ENCODE measurements at places on chromosomes 5 and 9.
A peak's percentile ranks its signal among the peaks of the same experiment; 100 is the strongest.

DNA sequence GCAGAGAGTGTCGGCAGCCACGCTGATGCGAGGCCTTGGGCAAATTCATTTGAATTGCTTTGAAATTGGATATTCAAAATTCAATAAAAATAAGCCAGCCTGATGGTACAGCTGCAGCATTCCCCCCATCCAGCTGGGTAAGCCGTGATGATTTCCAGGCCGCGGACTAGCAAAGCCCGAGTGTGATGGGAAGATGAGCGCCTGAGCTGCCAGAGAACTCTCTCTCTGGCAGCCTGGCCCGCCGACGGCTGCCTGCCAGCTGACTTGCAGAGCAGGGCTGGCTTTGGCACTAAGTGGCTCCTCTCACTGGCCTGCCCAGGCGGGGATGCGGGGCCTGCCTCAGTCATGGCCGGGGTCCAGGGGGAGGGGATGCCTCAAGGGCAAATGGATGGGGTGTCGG, 268.3 kb upstream of the WWC1 start:
- DNase-seq, result no peak

DNA sequence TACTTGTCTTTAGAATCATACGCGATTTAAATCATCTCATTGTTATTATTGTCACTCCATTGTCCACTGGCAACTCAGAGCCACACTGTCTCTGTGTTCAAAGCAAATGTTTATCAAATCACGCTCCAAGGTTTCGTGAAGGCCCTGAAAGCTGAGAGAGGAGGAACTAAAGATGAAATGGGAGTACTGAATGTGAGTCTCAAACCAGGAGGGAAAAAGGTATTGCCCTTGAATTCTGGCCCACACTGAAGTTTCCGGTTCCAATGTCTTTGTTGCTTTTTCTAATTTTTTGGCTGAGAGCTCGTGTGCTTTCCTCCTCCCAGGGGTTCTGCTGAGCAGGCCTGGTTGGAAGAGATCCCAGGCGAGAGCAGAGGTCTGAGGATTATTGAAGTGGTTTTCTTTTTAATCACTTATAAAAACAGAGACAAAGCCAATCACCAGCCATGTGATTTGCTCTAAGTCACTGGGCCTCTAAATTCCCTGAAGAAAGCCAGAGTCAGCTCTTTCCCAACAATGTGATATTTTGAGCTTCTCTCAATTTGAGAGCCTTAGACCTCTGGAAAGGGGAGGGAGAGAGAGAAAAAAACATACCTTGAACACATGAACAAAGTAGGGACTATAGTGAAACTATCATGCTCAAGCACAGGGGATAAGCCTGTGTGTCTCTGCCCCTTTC, 420.8 kb upstream of the GRAMD2B start:
- no peak for DNase-seq

- DNase-seq, result no peak
Observed at GRCh38 chr5:39503155-39503554, 78.4 kb upstream of the DAB2 start.

- no peak for DNase-seq
Observed at GRCh38 chr5:137365126-137365865, 133.8 kb downstream of the SPOCK1 start.

DNA sequence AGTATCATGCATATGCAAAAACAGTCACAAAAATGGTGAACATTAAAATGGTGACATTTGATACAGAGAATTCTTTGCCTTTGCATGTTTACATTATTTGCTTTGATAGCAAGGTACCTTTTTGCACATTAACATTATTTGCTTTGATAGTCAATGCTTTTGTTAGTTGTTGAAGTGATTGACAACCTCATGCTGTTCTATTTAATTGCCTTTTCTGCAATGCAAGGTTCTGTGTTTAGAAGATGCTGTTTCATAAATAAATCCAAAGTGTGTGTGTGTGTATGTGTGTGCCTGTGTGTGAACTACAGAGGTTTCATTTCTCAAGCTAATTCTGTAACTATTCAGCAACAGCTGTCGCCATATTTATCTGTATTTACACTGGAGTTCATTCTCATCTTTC, 668.7 kb downstream of the NR2F1-AS1 start:
- peak; percentile 26 for DNase-seq

DNA sequence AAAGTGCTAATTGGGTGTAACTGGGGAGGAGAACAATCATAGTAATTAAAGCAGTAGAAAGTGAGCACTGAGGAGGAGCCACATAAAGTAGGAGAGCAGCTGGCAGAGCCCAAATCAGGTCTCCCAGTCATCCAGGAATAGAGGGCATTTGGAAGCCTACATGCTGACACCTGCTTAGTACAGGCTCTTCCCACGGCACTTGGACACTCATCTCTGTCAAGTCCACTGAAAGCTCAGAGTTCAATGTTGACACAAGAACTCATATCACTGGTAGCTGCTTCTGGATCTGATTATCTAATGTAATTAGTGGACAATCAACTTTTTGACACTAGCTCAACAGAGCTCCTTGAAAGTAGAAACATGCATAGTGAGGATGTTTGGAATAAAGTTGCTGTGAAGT, 45.9 kb upstream of the PCSK1 start:
- no peak for DNase-seq

DNA sequence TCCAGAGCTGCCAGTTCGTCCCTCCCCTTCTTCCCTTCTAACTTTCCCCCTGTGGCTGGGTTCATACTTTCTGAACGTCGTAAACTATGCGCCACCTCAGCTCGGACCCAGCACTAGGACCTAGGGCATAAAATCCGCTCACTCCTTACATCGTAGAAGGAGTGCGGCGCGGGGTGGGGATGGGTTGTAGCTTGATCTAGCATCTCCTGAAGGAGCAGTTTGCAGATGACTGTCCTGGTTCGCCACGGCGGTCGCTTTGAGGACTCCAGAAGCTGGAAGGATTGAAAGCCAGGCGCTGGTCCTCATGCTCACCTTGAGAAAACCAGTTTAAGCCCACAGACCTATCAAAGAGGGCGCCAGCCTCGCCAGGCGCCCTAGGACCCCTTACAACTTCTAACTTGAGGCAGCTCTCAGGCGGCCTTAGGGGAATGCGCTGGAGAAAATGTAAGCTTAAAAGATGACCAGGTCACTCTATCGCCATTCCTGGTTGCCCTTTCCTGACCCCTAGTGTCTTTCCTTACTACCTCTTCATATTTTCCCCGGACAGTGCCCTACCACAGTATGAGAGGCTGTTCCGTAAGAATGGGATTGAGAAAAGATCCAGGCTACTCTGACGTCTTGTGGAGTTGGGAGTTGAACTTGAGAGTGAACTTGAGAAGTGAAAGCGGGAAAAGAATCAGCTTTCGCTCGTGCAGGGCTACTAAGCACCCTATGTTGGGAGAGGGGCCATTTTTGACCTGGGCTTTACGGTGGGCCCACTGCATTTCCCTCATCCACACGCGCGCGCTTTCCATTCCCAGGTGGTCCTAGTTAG, 2.8 kb downstream of the RORB start:
- no peak for DNase-seq

DNA sequence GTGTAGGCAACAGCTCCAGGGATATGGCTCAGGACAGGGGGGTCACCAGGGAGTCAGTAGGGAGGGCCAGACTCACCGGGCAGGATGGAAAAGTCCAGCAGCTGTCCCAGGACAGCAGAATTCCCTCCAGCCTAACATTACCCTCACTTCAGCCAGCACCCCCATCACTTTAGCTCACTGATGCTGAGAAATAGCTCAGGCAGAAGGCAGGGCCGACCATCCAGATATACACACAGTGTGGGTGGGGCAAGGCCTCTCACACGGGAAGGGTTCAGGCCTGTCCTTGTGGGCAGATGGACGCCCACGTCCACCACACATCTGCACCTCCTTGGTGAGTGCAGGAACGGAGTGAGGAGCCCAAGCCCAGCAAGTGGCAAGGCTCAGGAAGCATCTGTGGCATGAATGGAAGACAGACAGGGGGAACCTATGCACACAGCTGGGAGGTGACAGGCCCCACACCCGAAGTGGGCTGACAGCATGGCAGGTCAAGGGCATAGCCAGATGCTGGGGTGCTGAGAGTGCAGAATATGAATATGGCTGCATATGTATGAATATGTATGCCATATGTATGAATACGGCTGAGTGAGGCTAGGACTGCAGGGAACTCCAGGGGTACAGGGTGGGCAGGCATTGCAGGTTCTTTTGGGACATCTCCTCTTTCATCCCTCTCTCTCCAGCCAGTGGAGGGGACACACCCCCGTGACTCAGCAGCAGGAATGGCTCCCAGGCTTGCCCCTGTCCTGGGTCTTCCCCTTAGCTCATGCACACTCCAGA, 17.0 kb downstream of the BICD2 start:
- peak; percentile 27 for DNase-seq
